CD4-positive, alpha-beta T cell treated with Interleukin-15 for 4 hours (primary cell): ENCODE measurements at places on chromosomes 13 and 19.
A peak's percentile ranks its signal among the peaks of the same experiment; 100 is the strongest.

DNA sequence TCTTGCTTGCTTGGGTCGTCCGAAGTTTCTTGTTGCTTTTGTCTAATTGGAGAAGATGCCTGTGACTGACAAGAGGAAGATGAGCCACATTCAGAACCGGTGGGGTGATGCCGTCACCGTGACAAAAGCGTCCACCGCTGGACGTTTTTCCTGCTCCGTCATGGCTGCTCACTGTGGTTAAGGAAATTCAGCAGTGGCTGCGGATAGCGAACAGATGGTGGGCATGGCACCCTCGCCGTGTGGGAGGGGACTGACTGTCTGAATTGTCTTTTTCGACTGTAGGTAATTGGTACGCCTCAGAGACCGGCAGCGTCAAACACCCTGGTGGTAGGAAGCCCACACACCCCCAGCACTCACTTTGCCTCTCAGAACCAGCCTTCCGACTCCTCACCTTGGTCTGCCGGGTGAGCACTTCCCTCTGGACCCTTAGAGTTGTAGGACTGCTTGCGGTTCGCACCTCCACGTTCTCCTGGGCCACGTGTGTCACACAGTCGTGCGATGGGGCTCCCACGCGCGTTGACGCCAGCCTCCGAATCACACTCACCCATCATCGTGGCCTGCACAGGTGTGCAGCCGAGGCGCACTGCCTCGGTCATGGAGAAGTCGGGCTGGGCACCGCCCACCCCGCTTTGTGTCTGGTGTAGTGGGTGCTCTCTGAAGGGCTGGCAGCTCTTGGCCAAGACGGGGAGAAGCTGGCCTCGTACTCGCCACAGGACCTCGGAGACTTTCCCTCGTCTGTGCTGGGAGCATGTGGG lies 26.5 kb downstream of the ATP4B start:
- no peak for DNase-seq

- peak; percentile 85 for DNase-seq
Observed at GRCh38 chr19:34269968-34270621, 15.7 kb downstream of the GARRE1 start.

DNA sequence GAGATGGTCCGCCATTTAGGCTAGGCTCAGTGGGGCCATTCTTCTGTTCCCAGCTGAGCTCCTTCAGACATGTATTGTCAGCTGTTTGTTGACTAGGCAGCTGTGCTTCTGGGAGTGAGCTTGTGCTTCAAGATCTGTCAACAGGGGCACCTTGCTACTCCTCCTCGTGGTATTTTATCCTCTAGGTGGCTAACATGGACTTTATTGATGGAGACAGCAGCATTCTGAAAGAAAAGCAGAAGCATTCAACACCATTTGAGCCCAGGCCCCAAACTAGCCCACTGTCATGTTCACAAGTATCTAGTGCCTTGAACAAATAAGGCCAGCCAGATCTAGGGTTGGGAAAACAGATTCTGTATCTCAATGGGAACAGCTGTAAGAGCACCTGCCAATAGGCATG lies 65.9 kb downstream of the ZNF429 start:
- no peak for DNase-seq

- DNase-seq, result no peak
Observed at GRCh38 chr19:33446330-33447293, 73.1 kb downstream of the CEBPG start.

DNA sequence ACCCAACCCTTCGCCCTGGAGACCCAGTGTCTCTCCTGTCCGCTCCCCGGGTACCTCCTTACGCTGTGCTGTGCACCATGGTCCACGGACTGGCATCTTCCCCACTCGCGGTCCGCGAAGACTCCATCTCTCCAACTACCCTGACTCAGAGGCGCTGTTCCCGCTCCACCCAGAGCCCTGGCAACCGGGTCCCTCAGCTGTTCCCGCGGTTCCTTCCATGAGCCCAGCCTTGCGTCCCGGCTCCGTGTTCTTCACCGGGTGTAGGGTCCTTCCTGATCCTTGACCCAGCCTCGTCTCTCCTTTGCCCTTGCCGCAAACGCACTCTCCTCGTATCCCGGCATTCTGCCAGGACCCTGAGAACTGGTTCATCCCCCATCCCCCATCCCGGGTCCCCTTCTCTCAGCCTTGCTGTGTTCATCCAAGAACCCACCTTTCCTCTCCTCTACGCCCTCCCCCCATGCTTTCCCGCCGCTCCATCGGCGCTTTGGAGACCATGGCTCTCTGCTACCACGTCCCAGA lies 664 bp downstream of the ICAM5 start:
- DNase-seq, result no peak

DNA sequence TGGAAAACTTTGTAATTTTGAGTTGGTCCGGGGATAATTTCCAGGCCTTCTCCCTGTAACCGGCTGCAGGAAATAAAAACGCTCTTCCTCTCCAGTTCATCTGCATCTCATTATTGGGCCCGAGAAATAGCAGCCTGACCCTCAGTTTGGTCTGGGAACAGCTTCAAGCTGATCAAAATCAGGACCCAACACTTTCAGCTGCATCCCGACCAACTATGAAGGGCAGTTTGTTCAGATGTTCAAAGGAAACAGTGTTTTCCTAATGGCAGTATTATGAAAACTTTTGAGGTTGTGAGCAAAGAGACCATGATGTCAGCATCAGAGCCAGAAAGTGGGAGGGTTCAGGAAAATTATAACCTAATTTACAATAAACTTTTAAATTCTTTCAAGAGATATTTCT lies 35.7 kb downstream of the STK24 start:
- no peak for DNase-seq

- DNase-seq, result no peak
Observed at GRCh38 chr13:81779876-81780275, 1439.0 kb upstream of the SPRY2 start.

DNA sequence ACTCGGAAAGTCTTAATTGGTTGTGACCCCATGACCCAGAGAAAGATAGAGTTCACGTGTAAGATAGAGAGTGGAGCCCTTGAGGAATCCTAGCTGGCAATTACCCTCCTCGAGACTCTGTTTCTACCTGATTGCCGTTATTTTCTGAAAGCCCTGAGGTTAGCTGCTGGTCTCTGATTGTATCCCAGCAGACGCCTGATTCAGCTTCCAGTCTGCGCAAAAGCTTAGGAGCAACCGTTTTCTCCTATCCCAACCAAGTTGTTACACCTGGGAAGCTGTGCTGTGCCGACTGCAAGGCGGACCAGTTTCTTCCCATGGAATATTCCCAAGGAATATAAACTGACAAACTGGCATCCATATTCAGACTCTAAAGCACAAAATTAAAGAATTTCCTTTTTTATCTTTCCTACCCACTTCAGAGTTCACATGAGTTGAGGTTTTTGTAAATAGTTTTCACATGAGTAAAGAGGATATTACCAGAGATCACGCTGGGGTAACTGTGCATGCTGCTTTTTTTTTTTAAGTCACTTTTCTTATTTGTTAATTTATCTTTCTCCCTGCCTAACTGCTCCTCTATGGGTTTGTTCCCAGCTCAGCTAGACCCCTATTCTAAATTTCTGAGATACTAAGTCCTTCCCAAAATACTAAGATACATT lies 1.5 kb upstream of the TRPC4 start:
- no peak for DNase-seq

DNA sequence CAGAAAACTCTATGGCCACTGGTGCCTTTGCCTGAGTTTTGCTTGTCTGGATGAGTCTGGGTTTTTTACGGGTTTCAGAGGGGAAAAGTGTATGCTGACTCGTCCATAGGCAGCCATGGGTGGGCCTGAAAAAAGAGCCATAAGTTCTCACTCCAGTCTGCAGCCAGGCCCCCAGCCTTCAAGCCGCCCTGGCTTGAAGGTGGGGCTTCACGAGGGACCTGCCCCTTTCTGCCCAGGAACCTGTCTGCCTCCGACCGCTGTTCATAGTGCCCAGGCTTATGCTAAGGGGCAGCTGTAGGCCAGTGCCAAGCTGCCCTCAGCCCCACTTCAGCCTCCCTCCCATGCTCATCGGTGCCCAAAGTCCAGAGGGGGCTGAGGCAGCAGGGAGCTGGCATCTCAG lies 385.2 kb downstream of the PCDH9 start:
- no peak for DNase-seq

- no peak for DNase-seq
Observed at GRCh38 chr19:17805427-17805826, 10.5 kb downstream of the B3GNT3 start.

DNA sequence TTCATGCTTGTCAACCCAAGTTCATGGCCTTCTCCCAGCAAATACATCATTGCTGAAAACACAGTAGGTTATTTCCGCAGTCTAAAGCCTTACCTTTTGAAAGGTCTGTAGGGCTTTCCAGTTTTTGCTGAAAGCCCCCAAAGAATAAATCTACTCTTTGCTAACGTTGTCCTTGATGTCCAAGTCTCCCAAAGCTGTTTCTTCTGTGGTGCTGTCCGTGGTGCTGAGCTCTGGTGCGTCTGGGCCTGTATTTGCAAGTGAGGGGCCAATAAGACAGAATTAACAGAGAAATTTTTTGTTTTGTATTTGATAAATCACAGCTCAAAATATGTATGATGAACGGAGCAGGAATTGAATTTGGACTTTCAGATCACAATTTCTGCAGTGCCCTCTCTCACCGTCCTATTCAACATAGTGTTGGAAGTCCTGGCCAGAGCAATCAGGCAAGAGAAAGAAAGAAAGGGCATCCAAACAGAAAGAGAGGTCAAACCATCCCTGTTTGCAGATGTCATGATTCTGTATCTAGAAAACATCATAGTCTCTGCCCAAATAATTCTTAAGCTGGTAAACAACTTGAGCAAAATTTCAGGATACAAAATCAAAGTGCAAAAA lies 9.8 kb upstream of the LGALS16 start:
- no peak for DNase-seq

DNA sequence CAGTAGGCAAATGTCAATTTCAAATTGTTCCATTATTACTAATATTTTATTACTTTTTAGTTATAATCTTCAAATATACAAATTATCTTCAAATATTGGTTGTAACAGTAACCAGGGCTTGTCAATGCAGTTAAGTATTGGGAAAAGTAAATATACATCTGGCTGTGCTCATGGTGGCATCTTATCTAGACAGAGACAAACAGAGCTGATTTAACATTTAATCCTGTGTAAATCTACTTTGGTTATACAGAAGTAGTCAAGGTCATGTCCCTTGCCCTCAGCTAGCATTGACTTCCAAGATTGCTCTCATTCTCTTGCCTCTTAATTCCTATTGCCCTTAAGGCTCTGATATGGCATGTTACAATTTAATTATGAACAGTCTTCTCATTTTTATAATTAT lies 98.4 kb upstream of the KLHL1 start:
- DNase-seq, result no peak

GRCh38 chr19:45294291-45295029 lies 28.2 kb downstream of the CKM start:
- no peak for DNase-seq

DNA sequence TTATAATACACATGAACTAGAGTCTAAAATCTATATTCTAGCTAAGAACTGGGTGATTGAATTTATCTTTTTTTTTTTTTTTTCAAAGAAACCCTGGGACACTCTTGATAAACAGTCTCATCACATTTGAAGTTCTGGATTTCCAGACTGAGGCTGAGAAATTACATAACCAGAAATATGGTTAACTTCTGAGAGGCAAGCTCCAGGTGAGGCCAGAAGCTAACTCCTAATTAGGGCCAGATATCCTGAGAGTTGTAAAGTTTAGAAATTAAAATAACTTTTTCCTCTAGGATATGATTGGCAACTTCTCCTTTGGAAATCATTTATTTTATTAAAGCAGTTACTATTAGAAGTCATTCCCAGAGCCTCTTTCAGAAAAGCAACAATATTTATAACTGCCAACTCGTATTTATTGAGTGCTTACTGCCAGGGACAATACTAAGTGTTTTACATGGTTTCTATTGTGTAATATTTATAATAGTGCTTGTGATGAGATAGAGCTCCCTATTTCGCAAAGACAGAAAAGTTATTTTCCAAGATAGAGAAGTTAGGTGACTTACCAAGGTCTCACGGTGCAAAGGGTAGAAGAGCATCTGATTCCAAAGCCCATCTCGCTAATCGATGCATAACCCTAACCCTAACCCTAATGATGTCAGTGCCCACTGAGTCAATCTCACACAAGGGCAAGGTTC lies 187.7 kb downstream of the DCT start:
- DNase-seq, result no peak

DNA sequence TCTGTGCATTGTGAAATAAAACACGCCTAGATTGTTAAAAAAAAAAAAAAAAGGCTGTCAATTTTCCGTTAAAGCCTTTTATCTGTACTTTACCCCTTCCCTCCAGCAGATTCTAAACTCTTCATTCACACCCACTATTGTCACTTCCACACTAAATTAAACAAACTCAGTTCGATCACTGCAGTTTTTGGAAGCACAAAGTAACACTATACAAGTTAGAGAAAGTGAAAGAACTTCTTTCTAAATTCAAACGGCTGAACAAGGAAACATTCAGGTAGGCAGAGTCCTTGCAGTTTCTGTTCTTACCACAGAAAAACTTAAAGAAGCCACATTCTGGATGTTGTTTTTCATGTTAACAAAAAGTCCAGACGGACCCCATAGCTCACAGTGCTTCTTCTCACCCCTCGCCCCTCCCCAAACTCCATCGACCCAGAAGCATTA lies 27.5 kb upstream of the UBE2L5 start:
- peak; percentile 49 for DNase-seq

GRCh38 chr19:37309834-37310575 lies 60.9 kb upstream of the ZNF527 start:
- DNase-seq, result peak; percentile 41

DNA sequence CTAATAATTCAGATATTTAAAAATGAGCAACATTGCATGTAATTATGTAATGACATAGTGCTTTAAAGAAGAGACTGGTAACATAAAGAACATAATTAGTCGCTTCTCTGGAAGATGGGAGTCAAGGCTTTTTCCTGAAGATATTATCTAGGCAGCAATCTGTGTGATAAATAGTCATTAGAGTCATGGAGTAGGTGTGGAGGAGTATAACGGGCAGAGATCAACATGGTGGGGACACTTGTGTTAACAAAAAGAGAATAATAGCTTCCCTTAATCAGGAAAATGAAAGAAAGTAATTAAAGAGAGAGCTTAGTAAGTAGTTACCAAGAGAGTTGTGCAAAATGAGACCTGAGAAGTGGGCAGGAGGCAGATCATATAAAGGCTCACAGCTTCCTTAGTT lies 1417.1 kb upstream of the ATXN8OS start:
- DNase-seq, result no peak

DNA sequence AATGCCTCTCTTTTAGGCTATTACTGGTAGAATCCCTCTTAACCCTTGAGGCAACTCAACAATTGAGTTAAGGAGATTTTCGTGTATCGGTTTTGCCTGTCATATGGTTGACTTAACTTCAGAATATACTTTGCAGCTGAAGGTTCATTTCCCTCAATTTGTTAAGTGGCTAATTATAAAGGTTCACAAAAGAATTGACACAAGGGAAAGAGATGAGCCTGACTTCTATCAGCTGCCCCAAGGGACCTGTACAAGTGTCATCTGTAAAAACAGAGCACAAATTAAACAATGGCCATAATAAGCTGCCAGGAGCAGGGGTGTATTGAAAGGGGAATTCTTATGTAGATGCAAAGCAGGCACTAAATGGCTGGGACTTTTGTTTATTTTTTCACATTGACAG lies 334.8 kb upstream of the OBI1 start:
- no peak for DNase-seq

DNA sequence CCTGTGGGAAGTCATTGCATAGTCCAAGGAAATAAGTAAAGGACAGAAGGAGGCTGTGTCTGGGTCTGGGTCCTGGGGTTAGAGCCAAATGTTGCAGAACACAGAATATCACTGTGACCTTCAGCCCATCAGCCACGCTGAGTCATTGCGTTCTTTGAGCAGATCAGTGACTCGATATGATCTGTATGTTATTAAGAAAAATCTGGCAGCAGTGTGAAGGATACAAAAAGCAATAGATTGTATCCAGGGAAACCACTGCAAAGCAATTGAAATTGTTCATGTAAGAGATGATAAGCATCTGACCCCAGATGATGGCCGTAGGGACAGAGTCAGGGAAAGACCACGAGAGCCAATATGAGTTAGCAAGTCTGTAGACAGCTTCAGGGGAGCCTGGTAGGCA lies 1575.1 kb upstream of the SLC10A2 start:
- no peak for DNase-seq
